ENCODE measurements at places on chromosomes 13 and 19. TPM values are rescaled to one million over a fixed set of nuclear protein-coding genes. Genes with fewer than 3 reads are reported as not detected.
A peak's percentile ranks its signal among the peaks of the same experiment; 100 is the strongest.

- DNase-seq = no peak
- no peaks in the 10 kb centered on the region for H3K4me1 ChIP-seq
- no peak overlapping the region for H3K27ac ChIP-seq
Observed at GRCh38 chr13:112957295-112957677, 11.7 kb upstream of the MCF2L start.

- H3K36me3 ChIP-seq = peaks cover 26% of the 10 kb centered on the region
- H3K4me3 ChIP-seq = peak overlapping the region; percentile 94
- peaks cover 83% of the 10 kb centered on the region for H3K4me1 ChIP-seq
Observed at GRCh38 chr19:48962029-48962848, 2.9 kb upstream of the FTL start.

- H3K27ac ChIP-seq = peak overlapping the region; percentile 100
- no peak for DNase-seq
- H3K36me3 ChIP-seq = peaks cover 11% of the 10 kb centered on the region
- H3K27me3 ChIP-seq = no peaks in the 10 kb centered on the region
- peaks cover 60% of the 10 kb centered on the region for H3K4me1 ChIP-seq
Observed at GRCh38 chr19:39968789-39969188, 2.2 kb upstream of the PSMC4 start.

KLK2 gene
- total RNA-seq = 0.63 TPM

RDH8 gene
- not detected for total RNA-seq

DNA sequence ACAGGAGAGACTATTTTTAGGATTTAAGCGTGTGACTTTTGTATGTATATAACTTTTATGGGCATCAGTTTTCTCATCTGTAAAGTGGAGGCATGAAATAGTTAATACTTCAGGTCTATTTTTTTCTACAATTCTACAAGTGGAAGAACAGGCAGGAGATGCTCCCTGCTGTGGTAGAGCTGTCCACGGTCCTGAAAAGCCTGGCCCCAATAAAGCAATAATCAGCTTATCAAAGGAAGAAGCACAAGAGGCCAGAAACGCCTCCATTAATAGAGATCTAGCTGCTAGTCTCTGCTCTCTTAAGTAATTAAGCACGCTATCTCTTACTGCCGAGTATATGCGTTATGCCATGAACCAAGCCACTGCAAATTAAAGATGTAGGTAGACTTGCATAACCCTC, 28.0 kb upstream of the WASF3 start:
- H3K27me3 ChIP-seq = peaks cover 12% of the 10 kb centered on the region
- no peaks in the 10 kb centered on the region for H3K36me3 ChIP-seq
- DNase-seq = peak; percentile 12
- H3K4me3 ChIP-seq = no peak overlapping the region
- no peak overlapping the region for H3K27ac ChIP-seq

DNA sequence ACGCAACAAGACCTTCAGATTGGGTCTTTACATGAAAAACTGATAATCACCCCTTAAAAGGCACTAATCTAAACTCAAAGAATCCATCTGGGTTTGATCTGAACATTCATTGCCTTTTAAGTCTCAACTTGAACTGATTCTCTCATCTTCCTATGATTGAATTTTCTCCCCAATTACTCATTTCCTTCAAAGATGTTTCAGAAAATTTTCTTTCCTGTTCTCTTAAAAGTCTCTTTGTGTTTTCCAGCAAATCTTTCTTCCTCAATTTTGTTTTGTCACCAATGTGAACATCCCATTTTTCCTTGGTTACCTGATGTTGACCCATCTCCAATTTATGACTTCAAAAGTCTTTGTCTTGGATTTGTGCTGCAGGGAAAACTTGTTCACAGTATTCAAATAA, 234.3 kb downstream of the DACH1 start:
- H3K27me3 ChIP-seq = no peaks in the 10 kb centered on the region
- no peak overlapping the region for H3K4me3 ChIP-seq
- H3K4me1 ChIP-seq = no peaks in the 10 kb centered on the region
- DNase-seq = no peak

- DNase-seq = no peak
- peaks cover 30% of the 10 kb centered on the region for H3K27me3 ChIP-seq
- no peak within 1 kb of the TSS for H3K27ac ChIP-seq
- H3K36me3 ChIP-seq = no peaks in the 10 kb centered on the region
- H3K4me3 ChIP-seq = no peak within 1 kb of the TSS
- no peaks in the 10 kb centered on the region for H3K4me1 ChIP-seq
Observed at GRCh38 chr19:46296722-46297461, at the start of gene HIF3A. Gene HIF3A, plus strand, starts transcription at chr19:46297042. Its CDS starts 35 bp downstream, at chr19:46297077.

- H3K27me3 ChIP-seq = peaks cover 13% of the 10 kb centered on the region
- H3K36me3 ChIP-seq = no peaks in the 10 kb centered on the region
- H3K4me3 ChIP-seq = no peak overlapping the region
- H3K27ac ChIP-seq = no peak overlapping the region
- H3K4me1 ChIP-seq = no peaks in the 10 kb centered on the region
Observed at GRCh38 chr13:113731192-113732175, 27.5 kb upstream of the TMEM255B start.

DNA sequence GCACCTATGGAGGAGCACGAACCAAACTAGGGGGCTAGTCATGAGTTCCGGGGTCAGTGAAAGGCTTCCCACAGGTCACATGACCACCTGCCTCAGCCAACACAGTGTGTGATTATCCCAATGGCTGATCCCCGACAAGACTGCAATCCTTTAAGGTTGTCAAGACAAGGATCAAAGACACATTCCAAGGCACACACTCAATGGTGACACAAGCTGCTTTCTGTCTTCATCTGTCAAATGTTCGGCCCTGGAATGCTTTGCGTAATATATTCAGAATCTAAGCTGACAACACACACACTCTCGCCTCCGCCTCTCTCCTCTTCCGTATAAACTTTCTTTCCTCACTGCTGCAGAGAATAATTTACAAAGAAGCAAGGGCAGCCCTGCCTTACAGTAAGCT, 11.7 kb downstream of the RANBP3 start:
- H3K4me3 ChIP-seq = peak overlapping the region; percentile 28
- H3K4me1 ChIP-seq = peaks cover 90% of the 10 kb centered on the region
- no peak for DNase-seq
- peaks cover 8% of the 10 kb centered on the region for H3K36me3 ChIP-seq
- H3K27me3 ChIP-seq = no peaks in the 10 kb centered on the region

GRCh38 chr19:42442833-42443232, at the start of gene CXCL17:
Gene CXCL17, minus strand, starts transcription at chr19:42442946. Its CDS starts 114 bp downstream, at chr19:42442832.
- H3K4me3 ChIP-seq = no peak within 1 kb of the TSS
- H3K4me1 ChIP-seq = peaks cover 23% of the 10 kb centered on the region
- no peak for DNase-seq
- H3K27ac ChIP-seq = no peak within 1 kb of the TSS
